D341Med (cell line): ENCODE measurements at places on chromosomes 13 and 19.

- no peak for DNase-seq
Measured at GRCh38 chr13:104253063-104253680, 1187.0 kb upstream of the SLC10A2 start.

GRCh38 chr19:2358548-2359173, 1.4 kb upstream of the TMPRSS9 start:
- peak; percentile 45 for DNase-seq

- DNase-seq = no peak
Measured at GRCh38 chr13:66427458-66427861, 802.7 kb downstream of the PCDH9 start.

GRCh38 chr19:18340990-18341868, 831 bp downstream of the PGPEP1 start:
- peak; percentile 47 for DNase-seq

DNA sequence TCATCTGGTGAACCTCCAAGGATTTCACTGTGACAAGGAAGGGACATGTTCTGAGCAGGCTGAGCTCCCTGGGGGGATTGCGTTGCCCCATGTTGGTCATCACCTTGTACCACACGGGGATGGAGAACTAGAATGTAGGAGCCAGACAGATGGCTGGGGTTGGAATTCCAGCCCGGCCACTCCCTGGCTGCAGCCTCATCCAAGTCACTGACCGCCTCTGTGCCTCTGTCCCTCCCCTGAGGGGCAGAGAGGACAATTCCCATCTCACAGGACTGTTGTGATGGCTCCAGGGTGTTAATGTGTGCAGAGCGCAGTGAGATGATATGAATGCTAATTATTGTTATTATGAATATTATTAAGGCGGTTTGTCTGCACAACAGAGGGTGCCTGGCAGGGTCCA, 24.1 kb downstream of the ADGRL1 start:
- no peak for DNase-seq

GRCh38 chr13:75797719-75798118, 161.6 kb downstream of the LMO7 start:
- DNase-seq = no peak

- no peak for DNase-seq
Measured at GRCh38 chr13:43874504-43875092, 4.9 kb downstream of the CCDC122 start.

- DNase-seq = no peak
Measured at GRCh38 chr19:35623327-35624010, 5.4 kb upstream of the RBM42 start.

DNA sequence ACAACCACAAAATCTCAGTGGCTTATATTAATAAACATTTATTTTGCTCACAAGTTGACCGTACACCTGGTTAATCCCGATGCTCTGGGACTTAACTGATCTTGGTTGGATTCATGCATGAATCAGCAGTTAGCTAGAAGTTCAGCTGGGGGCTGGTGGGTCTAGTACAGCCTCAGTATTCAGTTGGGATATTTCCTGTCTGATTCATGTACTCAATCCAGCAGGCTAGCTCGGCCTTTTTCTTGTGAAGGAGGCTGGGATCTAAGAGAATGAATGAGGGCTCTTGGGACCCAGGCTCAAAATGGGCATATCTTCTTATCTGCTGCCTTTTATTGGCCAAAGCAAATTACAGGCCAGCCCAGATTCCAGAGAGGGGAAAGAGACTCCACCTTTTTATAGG, 178.8 kb downstream of the KCTD12 start:
- no peak for DNase-seq

GRCh38 chr13:37209621-37210580, 104.4 kb upstream of the CSNK1A1L start:
- no peak for DNase-seq

GRCh38 chr13:55991666-55992065, 1149.1 kb upstream of the PRR20A start:
- DNase-seq = no peak

DNA sequence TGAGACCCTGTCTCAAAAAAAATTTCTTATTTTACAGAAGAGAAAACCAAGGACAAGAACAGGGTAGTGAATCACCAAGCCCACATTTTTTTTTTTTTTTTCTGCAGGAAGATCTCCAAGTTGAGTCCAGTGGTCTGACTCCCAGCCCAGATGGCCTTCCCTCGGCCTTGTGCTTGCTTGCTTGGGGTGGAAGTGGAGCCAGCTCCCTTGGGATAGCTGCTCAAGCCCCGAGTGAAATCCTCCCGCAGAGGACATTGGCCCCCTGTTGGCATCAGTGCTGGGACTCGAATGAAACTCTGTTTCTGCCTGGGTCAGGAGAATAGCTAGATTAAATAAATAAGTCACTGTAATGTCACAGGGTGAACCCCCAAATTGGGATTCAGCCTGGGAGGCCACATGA, 9.4 kb upstream of the NUP62 start:
- DNase-seq = no peak

- peak; percentile 42 for DNase-seq
Measured at GRCh38 chr19:48636859-48637448, at the start of gene DBP. DBP (minus strand) TSS chr19:48637379; CDS start chr19:48636994, 385 bp downstream.
